Activated CD8-positive, alpha-beta memory T cell treated with anti-CD3 and anti-CD28 coated beads for 4 hours (primary cell): ENCODE measurements at places on chromosomes 1 and 21.

GRCh38 chr21:41671212-41671762 is 95.6 kb downstream of the RIPK4 start:
- DNase-seq = no peak

DNA sequence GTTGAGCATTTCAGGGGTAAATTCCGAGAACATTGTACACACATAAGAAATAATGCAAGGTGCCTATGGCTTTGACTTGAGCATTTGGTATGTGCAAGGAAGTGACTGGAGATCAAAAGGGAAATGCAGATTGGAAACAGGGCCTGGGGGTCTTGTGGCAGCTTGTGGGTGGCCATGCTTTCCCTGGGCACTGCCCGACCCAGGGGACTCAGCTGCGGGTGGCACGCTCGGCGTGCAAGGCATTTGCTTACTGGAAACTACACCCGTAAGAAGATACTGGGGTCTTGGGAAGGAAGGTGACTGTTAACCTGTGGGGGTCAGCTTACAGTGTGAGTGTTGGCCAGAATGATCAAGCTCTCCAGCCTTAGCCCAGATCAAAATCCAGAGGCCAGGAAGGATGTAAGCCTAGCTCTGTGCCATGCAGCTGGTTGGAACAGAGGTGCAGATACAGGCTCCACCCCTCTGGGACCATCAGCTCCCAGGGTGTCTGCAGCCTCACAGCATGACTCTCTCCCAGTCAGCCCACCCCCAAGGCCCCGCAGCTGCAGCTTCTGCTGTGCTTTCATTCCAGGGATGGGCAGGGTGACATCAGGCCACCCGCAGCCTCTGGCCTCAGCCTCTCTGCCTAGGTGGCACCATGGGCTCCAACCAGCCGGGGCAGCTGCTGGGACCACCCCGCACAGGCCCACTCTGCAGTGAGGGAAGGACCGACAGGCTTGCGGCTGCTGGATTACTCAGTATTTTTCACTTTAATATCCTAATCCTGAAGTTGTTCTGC is 55.1 kb downstream of the KIF26B start:
- DNase-seq = no peak

- no peak for DNase-seq
Measured at GRCh38 chr21:32900814-32901213, 124.9 kb upstream of the OLIG2 start.

DNA sequence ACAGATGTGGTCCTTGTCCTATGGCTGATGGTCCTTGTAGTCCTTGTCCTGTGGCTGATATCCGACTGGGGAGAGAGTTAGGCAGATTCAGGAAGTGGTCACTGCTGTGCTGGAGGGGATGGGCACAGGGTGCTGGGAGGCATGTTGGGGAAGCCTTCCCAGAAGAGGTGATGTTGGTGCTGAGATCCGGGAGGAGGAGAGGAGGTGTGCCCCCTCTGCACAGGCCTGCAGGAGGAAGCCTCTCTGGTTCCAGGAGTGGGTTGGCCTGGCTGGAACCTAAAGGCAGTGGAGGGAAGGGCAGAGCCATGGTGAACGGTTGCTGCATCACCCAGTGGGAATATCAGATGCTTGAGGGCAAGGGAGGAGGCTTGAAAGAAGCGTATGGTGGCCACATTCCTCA is 14.7 kb downstream of the COQ8A start:
- DNase-seq = no peak
